ENCODE measurements at places on chromosomes 7 and 10. TPM values are rescaled to one million over a fixed set of nuclear protein-coding genes. Genes with fewer than 3 reads are reported as not detected.

GRCh38 chr7:99167072-99167471 is 23.2 kb upstream of the SMURF1 start:
- no peak for DNase-seq

DNA sequence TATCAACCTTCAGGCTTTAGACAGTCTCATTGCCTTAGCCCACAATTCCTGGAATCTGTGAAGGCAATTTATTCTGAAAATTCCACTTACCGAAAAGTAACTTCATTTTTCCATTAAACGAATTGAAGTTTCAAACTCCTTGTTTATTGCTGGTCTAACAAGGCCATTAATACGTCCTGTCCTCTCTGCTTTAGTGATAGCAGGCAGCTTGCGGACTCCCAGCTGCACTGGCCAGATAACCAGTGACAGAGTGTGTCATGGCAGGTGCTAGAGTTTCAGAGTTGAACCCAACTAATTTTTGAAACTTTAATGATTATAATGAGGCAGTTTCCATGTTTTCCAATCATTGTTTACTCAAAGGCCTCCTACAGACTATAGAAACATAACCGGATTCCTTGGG is 31.1 kb downstream of the LOXL4 start:
- DNase-seq, result no peak

- DNase-seq, result no peak
Observed at GRCh38 chr10:69318867-69319727, 40.8 kb downstream of the HK1 start.

- DNase-seq, result no peak
Observed at GRCh38 chr7:34091321-34091917, 186.1 kb downstream of the BMPER start.

DNA sequence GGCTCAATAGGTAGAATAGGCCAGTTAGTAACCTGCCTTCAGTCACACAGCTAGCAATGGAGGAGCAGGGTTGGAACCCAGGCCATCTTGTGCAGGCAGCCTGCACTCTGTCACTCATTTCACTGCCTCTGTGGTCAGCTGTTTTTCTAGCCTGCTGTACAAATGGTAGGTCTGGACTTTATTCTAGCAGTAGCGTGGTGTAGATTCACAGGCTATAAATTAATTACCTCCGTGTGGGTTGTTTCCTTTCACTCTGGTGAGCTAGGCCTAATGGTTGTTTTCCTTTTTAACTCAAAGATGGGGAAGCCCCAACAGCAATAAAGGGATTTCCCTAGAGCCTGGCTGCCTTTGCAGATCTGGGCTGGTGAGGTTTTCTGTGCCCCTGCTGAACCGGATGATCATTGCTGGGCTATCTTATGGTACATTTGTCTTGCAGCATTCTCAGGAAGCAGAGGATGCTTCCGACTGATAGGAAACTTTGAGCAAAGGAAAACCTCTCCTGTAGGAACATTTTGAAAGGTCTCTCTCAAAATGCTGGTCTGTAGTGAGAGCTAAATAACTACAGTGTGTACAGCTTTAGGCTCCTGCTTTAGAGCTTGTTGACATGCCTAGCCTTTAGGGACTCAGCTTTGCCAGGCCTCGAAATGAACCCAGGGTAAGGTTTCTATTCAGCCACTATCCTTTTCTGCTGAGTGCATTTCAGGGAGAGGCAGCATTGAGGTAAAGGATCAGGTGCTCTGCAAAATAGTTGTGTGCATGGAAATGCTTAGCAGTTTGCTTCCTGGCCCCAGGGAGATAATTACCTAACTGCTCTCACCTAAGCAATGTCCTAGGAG is 157.4 kb downstream of the ST7 start:
- DNase-seq, result no peak

PCLO gene
- 5.9 TPM for total RNA-seq

DNA sequence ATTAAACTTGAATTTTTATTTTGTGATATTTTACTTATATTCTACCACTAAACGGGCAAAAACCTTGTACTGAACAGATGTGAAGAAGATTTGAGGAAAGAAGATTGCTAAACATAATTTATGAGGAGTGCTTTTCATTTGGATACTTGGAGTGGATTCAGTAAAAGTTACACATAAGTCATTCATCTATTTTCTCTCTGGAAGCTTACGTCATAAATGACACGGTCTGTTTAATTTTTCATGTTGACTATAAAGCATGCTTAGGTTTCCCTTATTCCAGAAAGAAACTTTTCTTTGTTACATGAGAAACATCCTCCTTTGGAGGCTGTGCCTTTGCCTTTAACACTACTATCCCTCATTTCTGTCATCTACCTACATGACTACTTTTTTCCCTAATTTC is 53.9 kb downstream of the TFEC start:
- DNase-seq, result no peak

GRCh38 chr10:71239946-71240795 is 27.8 kb downstream of the UNC5B start:
- no peak for DNase-seq

DNA sequence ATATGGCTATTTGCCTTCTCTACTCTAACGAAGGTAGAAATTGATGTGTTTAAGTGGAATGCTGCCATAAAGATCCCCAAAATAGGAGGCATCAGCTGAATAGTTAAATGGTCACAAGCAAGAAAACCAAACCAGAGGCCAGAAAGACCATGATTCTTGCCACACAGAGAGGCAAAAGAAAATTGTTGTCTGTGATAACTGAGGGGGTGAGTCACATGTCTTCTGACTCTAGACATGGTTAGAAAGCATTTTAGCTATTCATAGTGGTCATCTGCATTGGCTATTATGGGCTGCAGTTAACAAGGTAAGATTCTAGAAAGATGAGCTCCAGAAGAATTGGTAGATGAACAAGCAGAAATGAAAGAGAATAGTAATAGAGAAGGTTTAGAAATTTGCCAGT is 361.4 kb upstream of the NPSR1 start:
- DNase-seq, result no peak

DNA sequence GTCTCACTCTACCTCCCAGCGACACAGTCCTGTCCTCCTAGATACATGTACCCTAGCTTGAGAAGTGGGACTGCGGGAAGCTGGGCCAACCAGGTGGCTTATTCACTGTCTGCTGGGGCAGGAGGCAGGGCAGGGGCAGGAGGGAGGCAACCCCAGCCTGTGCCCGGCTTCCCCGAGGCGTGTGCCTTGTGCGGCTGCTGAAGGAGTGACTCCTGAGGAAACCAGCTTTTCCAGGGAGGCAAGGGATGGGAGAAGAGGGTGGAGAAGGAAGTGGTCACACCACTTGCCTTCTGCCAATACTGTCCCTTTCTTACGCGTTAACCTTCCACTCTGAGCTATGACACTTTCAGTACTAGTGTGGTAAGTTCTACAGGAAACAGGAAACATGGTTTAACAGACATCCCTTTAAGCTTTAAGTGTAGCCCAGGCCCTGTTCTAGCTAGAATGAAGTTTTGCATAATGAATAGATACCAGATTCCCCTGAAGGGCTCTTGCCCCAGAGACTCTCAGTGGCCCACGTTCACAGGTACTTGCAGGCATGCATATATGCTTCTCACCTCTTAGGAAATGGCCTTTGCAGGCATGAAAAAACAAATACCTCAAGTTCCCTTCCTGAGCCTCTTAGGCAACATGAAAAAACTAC is 40.6 kb downstream of the SYPL1 start:
- DNase-seq, result no peak

GNAT3 gene
- not detected for total RNA-seq

DNA sequence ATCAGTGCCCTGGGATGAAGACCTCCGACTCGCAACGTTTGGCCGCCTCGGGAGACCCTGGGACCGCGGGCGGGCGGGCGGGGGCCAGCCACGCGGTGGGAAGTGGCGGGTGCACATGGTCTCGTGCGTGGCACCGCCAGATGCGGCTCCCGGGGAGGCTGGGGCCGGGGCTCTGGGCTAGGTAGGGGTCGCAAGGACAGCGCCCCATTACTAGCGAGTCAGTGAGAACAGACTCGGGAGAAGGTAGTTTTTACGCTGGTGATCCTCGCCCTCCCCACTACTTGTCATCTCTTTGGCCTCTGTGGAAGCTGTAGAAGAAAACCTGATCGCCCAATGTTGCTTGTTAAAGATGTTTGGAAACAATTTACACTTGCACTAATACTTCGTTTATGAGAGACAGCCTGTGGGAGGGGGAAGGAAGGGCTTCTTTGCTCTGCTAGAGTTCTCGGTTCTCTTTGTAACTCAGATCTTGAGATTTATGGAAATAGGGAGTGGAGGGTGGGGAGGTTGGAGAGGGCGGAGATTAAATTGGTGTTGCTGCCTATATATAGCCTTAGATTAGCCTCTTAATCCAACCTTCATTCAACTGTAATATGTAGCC is 591 bp downstream of the BZW2 start:
- DNase-seq, result peak; percentile 49

GRCh38 chr7:113314594-113314993 is 196.2 kb upstream of the SMIM30 start:
- no peak for DNase-seq

CALY gene
- total RNA-seq, result not detected
